ENCODE measurements at places on chromosomes 3 and 15. TPM values are rescaled to one million over a fixed set of nuclear protein-coding genes. Genes with fewer than 3 reads are reported as not detected.

- no peak for DNase-seq
Observed at GRCh38 chr3:23916152-23916885, 471 bp downstream of the NKIRAS1 start.

DNA sequence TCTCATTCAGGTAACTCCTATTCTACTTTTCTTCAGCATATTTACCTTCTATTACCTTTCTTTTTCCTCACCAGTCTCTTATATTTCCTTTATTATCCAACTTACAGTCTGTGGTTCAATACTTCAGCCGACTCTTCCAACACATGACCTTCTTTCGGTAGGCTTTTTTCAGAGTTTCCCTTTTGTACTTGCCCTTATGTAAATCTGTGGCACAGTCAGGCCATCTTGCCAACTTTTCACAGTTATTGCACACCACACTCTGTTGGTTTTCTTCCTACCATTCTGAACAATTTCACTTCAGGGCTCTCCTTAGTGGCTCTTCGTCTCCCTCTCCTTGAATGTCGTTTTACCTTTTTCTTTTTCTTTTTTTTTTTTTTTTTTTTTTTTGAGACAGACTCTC, 427.8 kb downstream of the LPP start:
- no peak for DNase-seq

GRCh38 chr3:117786349-117786748, 1076.8 kb downstream of the TUSC7 start:
- DNase-seq: no peak

DNA sequence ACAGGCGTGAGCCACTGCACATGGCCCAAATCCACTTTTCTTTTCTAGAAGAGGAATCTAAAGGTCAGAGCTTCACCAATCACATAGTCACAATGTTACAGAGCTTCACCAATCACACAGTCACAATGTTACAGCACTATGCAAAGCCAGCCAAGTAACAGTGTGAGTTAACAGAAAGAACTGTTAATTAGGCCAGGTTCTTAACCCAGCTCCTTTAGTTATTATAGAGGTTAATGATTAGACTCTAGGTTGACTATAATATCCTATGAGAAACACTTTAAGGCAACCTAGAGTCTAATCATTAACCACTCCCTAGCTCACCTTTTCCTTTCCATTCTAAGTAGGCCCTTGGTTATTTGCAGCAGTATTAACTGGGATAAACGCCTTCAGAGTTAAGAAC, 54.0 kb downstream of the TASOR start:
- DNase-seq: peak; percentile 100

GRCh38 chr3:144491333-144491732, 519.7 kb downstream of the DIPK2A start:
- DNase-seq: no peak

The CD86 gene
- total RNA-seq: not detected

- DNase-seq: no peak
Observed at GRCh38 chr15:36075333-36075732, 504.1 kb upstream of the CDIN1 start.

DNA sequence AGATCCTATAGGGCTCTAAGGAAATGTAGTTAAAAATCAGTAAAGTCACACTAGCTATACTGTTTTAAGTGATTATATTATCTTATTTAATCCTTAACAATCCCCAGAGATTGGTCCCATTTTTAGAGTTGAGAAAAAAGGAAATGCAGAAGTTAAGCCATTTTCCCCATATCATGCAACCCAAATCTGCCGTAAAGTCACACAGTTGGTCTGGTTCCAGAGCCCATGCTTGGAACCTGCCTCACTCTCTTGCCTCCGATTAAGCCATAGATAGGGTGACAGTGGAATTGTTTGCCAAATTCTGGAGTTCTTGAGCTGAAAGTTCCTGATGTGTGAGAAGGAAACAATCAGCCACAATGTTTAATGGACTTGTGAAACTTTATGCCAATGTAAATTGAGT, 2.3 kb upstream of the P2RY13 start:
- DNase-seq: no peak

The P3H2 gene
- 240 TPM for total RNA-seq

GRCh38 chr15:95832668-95833067, 497.8 kb upstream of the NR2F2 start:
- DNase-seq: no peak

DNA sequence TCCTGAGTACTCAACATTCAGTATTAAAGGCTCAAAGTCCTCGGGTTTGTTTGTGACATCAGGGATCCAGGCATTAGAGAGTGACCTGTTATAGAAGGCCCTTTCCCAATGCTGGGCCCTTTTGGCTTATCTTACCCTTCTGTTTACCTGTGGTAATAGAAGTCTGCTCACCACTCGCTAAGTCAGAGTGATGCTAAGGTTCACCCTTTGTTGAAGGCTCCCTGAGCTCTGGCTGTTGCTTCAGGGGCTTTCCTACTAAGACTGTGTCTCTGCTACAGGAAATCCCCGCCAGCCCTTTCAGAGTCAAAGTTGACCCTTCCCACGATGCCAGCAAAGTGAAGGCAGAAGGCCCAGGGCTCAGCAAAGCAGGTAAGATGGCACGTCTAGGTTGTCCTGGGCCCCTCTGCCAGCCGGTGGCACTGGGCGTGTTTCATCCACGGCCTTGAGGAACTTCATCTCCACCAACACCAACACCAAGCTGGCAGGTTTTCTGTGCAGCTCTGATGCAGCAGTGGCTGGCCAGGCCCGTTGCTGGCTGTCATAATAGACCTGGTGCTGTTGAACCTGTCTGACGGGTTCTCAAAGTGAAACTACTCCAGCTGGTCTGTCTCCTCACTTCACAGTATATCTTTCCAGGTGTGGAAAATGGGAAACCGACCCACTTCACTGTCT, 99.1 kb downstream of the DNASE1L3 start:
- DNase-seq: peak; percentile 23

The ALS2CL gene
- 19.0 TPM for total RNA-seq

GRCh38 chr3:35745351-35745750, 106.0 kb downstream of the ARPP21 start:
- DNase-seq: no peak

GRCh38 chr15:57752436-57752835, 45.9 kb downstream of the POLR2M start:
- no peak for DNase-seq

GRCh38 chr15:25839638-25840156, 23.4 kb downstream of the ATP10A start:
- no peak for DNase-seq

The CHST13 gene
- 0.10 TPM for total RNA-seq

DNA sequence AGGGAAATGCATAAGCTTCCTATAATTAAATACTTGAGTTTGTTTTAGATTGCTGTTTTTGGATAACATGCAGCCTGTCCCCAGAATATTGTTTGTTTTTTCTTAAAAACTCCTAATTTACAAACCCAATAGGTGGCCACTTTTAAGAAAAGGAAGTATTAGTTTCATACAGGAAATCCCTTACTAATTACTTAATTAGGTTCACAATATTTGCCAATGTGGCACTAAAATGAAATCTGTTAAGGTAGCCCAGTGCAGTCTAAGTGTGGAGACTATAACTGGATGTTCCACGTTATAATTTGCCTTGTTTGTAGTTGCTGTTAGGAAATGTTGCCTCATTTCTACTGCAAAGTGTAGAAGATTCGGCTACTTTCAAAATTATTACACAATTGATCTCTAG, 195.8 kb downstream of the BBX start:
- DNase-seq: no peak

GRCh38 chr3:176739159-176739558, 458.1 kb downstream of the TBL1XR1 start:
- no peak for DNase-seq

- no peak for DNase-seq
Observed at GRCh38 chr3:51191768-51192167, 193.3 kb upstream of the MANF start.

GRCh38 chr3:44329946-44330345, 8.6 kb upstream of the TCAIM start:
- DNase-seq: no peak

The MASP1 gene
- 0.52 TPM for total RNA-seq

DNA sequence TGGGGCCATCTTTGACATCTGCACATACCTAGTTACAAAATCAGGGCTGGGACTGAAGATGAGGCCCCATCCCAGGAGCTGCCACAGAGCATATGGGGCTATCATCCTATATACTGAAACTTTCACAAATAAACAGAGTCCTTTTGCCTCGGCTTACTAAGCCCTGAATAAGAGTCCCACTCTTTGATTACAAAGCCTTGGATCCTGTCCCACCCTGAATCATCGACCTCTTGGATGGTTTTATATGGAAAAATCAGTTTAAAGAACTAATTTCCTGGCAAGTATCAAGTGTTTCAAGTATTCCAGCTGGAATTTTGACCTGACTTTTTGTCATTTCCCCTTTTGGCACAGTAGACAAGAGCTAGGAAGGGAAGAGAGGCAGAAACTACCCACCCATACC, 331.3 kb upstream of the FRG2C start:
- no peak for DNase-seq

The GRAMD2A gene
- total RNA-seq: 1.8 TPM

The ARPIN gene
- 7.5 TPM for total RNA-seq

- peak; percentile 85 for DNase-seq
Observed at GRCh38 chr15:45637552-45638033, 2.8 kb downstream of the SQOR start.

The SLC7A14 gene
- 0.55 TPM for total RNA-seq

GRCh38 chr3:48047841-48048464, 31.7 kb upstream of the MAP4 start:
- peak; percentile 37 for DNase-seq

GRCh38 chr3:66527246-66527645, 26.4 kb upstream of the LRIG1 start:
- DNase-seq: peak; percentile 22

Measured in renal cortical epithelial cell (primary cell).